ENCODE measurements at places on chromosomes 3 and 15. TPM values are rescaled to one million over a fixed set of nuclear protein-coding genes. Genes with fewer than 3 reads are reported as not detected.

- no peak overlapping the region for H3K27ac ChIP-seq
- H3K27me3 ChIP-seq = no peaks in the 10 kb centered on the region
- H3K36me3 ChIP-seq = no peaks in the 10 kb centered on the region
- peaks cover 7% of the 10 kb centered on the region for H3K4me1 ChIP-seq
- no peak for DNase-seq
Measured at GRCh38 chr3:14359348-14359747, 43.1 kb upstream of the SLC6A6 start.

Gene SLC22A13
- not detected for total RNA-seq

Gene WDR93
- total RNA-seq = not detected

DNA sequence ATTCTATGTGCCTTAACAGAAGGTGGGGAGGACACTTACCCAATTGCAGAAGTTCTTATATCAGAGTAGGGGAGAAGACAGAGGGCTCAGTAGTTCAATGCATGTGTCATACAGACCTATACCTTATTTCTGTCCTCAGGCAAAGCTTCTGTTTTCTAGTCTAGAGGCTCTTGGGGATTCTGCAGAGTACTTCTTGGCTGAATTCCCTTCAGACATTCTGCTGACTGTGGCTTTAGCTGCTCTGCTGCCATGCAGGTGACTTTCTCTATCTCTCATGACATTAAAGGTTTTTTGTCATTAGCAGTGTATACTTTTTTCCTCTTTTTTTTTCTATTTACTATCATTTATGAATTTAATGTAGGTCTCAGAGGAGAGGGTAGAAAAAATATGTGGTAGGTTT lies 172.8 kb upstream of the PLSCR5 start:
- H3K4me3 ChIP-seq = no peak overlapping the region
- H3K27me3 ChIP-seq = no peaks in the 10 kb centered on the region
- DNase-seq = no peak
- no peaks in the 10 kb centered on the region for H3K4me1 ChIP-seq
- H3K27ac ChIP-seq = no peak overlapping the region

DNA sequence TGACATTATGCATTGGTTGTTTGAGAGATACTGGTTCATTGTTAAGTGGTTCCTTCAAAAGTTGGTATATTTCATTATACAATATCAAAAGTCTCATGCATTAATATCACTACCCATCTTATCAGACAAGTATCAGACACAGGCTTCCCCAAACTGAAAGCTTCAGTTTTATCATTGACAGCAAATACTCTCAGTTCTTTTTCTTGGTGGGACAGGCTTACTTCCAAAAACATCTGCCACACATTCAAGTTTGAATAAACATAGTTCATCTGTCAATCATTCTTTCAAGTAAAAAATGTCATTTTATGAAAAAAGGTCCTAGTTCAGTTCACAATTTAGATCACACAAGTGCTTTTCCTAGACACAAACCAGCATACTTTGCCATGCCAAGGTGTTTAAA lies 280.0 kb upstream of the TRIM42 start:
- H3K27me3 ChIP-seq = no peaks in the 10 kb centered on the region
- no peak overlapping the region for H3K27ac ChIP-seq
- no peak overlapping the region for H3K4me3 ChIP-seq
- peaks cover 4% of the 10 kb centered on the region for H3K4me1 ChIP-seq

DNA sequence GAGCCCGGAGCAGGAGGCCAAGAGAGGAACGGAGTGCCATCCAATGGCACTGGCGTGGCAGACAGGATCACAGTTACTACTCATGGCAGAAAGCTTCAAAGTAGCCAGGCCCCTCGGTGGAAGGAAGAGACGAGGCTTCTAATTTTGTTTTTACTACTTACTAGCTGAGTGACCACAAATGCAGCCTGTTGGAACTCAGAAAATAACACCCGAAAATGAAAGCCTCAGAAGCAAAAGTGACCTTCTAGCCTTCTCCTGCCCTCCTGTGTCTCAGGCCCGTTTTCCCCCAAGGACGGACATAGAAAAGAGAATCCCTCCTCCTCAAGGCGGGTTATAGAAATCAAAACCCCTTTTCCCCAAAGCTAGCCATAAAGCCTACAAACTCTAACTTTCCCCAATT lies 9.9 kb upstream of the STRA6 start:
- no peak for DNase-seq
- no peaks in the 10 kb centered on the region for H3K4me1 ChIP-seq
- H3K36me3 ChIP-seq = no peaks in the 10 kb centered on the region
- H3K4me3 ChIP-seq = no peak overlapping the region

Gene PLA2G4D
- total RNA-seq = 26.5 TPM

- H3K27ac ChIP-seq = peak overlapping the region; percentile 36
- no peak for DNase-seq
Measured at GRCh38 chr3:121995161-121996137, 26.6 kb downstream of the ILDR1 start.

Gene EBLN2
- 6.4 TPM for total RNA-seq

DNA sequence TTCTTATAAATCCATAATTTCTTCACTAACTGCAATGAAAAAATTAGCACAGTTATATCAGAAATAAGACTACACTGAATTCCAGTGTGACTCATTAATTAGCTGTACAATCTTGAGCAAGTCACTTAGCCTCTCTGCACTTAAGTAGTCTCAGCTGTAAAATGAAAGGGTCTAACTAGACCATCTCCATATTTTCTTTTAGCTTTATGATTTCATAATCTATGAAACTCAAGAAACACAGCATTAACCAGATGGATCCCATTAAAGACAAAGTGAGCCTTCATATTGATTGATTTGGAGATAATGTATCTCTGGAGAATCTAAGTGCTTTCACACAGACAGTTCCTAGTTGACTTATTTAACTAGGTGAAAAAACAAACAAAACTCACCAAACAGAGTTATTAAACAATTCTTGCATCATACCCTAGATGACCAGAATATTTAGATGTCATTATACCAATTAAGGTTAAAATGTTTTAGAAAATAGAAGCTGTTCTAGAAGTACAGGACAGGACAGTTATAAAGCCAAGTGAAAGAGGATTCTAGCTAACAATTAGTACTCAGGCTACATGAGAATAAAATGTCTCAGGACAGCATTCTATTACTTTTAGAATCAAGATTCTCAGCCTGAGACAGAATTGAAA lies 11.2 kb downstream of the CSNK1G1 start:
- H3K4me3 ChIP-seq = no peak overlapping the region
- no peak for DNase-seq
- no peak overlapping the region for H3K27ac ChIP-seq
- peaks cover 19% of the 10 kb centered on the region for H3K4me1 ChIP-seq
- no peaks in the 10 kb centered on the region for H3K27me3 ChIP-seq
- no peaks in the 10 kb centered on the region for H3K36me3 ChIP-seq

DNA sequence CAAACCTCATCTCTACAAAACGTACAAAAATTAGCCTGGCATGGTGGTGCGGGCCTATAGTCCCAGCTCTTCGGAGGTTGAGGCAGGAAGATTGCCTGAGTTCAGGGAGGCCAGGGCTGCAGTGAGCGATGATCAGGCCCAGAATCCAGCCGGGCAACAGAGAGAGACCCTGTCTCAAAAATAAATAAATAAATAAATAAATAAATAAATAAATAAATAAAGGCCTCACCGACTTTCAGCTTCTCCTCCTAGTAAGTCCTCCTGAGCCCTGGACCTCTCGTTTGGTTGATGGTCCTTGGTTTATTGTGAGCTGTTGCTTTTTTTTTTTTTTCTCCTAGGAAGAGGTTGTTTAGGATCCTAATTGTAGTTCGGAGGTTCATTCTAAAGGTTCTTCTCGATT lies 25.1 kb downstream of the WDR73 start:
- H3K27ac ChIP-seq = no peak overlapping the region
- no peak for DNase-seq
- H3K4me1 ChIP-seq = peaks cover 25% of the 10 kb centered on the region
- H3K27me3 ChIP-seq = no peaks in the 10 kb centered on the region
- H3K36me3 ChIP-seq = no peaks in the 10 kb centered on the region

DNA sequence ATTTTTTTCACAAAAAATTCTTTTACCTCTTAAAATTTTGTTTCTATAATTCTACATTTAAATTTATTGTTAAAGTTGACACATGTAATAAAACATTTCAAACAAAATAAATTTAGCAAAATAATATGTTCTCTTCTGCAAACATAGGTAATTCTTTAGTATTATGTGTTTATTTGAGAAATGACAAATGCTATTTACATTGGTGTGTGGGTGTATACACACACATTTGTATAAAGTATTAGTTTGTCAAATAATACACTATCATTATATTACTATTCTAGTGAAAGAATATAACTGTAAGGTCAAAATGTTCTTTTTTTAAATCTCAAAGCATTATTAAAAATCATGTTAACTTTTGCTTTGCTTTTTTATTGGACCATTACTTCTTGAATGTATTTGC lies 1370.6 kb downstream of the SI start:
- DNase-seq = no peak
- H3K36me3 ChIP-seq = no peaks in the 10 kb centered on the region
- H3K4me3 ChIP-seq = no peak overlapping the region
- H3K4me1 ChIP-seq = no peaks in the 10 kb centered on the region
- H3K27ac ChIP-seq = no peak overlapping the region

DNA sequence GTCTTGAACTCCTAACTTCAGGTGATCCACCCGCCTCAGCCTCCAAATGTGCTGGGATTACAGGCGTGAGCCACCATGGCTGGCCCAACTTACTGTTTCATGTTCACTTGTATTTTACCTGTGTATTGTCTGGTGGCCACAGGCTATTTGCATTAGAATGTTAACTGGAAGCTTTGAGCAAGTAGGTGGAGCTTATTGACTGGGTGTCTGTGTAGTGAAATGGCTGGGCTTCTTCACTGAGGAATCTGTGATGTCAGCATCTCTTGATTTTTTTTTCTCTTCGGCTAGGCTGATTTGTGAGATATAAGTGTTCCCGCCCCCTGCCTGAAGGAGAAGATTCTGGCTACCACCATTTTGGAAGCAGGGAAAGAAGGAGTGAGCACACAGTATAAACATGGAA lies 237.8 kb upstream of the PEX5L start:
- H3K27me3 ChIP-seq = no peaks in the 10 kb centered on the region
- H3K27ac ChIP-seq = no peak overlapping the region
- no peaks in the 10 kb centered on the region for H3K36me3 ChIP-seq
- H3K4me3 ChIP-seq = no peak overlapping the region
- no peaks in the 10 kb centered on the region for H3K4me1 ChIP-seq

Data from vagina (tissue), 2 donors.